Smooth muscle cell of bladder (primary cell): ENCODE measurements at places on chromosomes 2 and 18. TPM values are rescaled to one million over a fixed set of nuclear protein-coding genes. Genes with fewer than 3 reads are reported as not detected.

Gene ZSCAN30
- 14.5 and 15.1 TPM in 2 replicates for total RNA-seq

Gene SERPINB13
- total RNA-seq, result not detected in 2 replicates

Gene IL36B
- not detected in 2 replicates for total RNA-seq

Gene RTKN
- 8.4 and 11.1 TPM in 2 replicates for total RNA-seq

Gene NOL4
- total RNA-seq, result not detected in 2 replicates

Gene IFIH1
- 3.4 and 4.8 TPM in 2 replicates for total RNA-seq

Gene CD8B2
- total RNA-seq, result not detected in 2 replicates

Gene NAT8
- not detected in 2 replicates for total RNA-seq

Gene EMILIN1
- total RNA-seq, result 203 and 242 TPM in 2 replicates

Gene MAPRE3
- total RNA-seq, result 3.1 and 3.3 TPM in 2 replicates

Gene GBX2
- 0.14 TPM in 1 of 2 replicates, not detected in the other for total RNA-seq

Gene GTF2A1L
- 0.09 and 3.6 TPM in 2 replicates for total RNA-seq

Gene ZEB2
- total RNA-seq, result 39.4 and 41.1 TPM in 2 replicates
